ENCODE measurements at places on chromosomes 2 and 18. TPM values are rescaled to one million over a fixed set of nuclear protein-coding genes. Genes with fewer than 3 reads are reported as not detected.

RAB11FIP5 gene
- 24.4 TPM for total RNA-seq

SOWAHC gene
- total RNA-seq: 12.8 TPM

NAT8 gene
- not detected for total RNA-seq

CEP76 gene
- total RNA-seq: 15.1 TPM

APLF gene
- total RNA-seq: 4.5 TPM

TMEM17 gene
- total RNA-seq: 7.6 TPM

SERPINB8 gene
- 7.2 TPM for total RNA-seq

DCC gene
- not detected for total RNA-seq

LRRC30 gene
- not detected for total RNA-seq

STPG4 gene
- total RNA-seq: 6.5 TPM

CTLA4 gene
- not detected for total RNA-seq

SULT1C4 gene
- not detected for total RNA-seq

MC2R gene
- not detected for total RNA-seq

CCDC121 gene
- total RNA-seq: 2.9 TPM

TMEM37 gene
- total RNA-seq: 1.2 TPM

C2orf80 gene
- not detected for total RNA-seq

ATIC gene
- 290 TPM for total RNA-seq

NEU4 gene
- 0.92 TPM for total RNA-seq

ONECUT2 gene
- 0.40 TPM for total RNA-seq

UXS1 gene
- total RNA-seq: 61.3 TPM

Measured in PC-9 (cell line).